ENCODE measurements at places on chromosomes 2 and 18.

- no peak for DNase-seq
- no peak overlapping the region for H3K27ac ChIP-seq
- H3K27me3 ChIP-seq = no peaks in the 10 kb centered on the region
- H3K36me3 ChIP-seq = no peaks in the 10 kb centered on the region
These were observed 11.3 kb downstream of the ZNF516 start for GRCh38 chr18:76483780-76484179.

DNA sequence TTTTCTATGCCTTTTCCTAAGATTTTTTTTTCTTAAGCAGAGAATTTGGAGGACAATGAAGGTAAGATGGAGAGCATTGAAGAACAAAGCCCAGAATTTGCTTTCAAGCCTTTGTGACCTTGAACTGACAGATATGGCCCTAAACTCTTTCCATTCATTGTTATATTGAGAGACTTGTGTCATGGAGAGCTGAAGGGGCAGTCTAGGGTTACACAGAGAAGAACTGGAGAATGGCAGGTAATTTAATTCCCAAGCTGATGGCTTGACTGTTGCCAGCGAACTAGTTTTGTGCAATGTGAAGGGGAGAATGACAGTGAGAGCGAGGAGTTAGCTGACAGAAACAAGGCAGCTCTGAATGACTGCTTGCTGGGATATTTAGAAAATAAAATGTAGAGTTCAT lies 1344.2 kb downstream of the LRP1B start:
- H3K27me3 ChIP-seq = no peaks in the 10 kb centered on the region
- no peak for DNase-seq
- no peak overlapping the region for H3K27ac ChIP-seq
- no peaks in the 10 kb centered on the region for H3K36me3 ChIP-seq

- no peaks in the 10 kb centered on the region for H3K4me1 ChIP-seq
- no peak for DNase-seq
- H3K36me3 ChIP-seq = no peaks in the 10 kb centered on the region
- H3K27me3 ChIP-seq = no peaks in the 10 kb centered on the region
- no peak overlapping the region for H3K4me3 ChIP-seq
These were observed 100.7 kb downstream of the SPIRE1 start for GRCh38 chr18:12556946-12557806.

DNA sequence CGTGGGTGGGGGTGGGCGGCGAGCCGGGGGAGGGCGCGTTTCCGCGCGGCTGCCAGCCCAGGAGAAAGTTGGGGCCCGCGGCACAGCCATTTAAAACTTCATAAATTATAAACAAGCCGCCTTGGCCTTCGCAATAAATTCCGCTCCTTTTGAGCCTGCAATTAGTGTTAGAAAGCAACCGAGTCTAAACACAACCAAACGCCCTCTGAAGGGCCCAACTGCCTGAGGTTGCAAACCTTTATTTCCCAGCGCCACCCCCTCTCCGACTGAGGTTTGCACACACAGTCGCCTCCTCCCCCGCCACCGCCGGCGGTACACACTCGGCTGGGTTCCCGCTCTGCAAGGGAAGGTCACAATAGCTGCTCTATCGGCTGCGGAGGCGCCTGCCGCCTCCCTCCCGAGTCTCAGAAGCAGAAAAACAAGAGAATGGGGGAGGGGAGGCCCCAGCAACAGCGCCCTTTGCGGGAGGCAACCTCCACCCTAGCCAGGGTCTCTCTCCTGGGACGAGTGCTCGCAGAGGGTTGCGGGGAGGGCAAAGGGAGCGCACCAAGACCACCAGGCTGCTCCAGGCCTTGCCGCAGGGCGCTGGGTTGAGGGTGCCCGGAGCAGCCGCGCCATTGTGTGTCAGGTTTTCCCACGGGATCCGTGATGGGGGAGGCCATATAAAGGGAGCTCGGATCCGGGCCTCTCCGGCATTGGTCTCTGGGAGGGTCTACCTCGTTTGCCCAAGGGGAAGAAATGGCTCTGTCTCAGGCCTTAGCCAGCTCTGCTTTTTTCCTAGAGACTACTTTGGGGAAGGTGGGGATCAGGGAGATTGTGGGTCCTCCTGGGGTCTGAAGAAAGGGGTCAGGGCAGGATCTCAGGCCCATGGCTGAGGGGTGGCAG lies 13.4 kb upstream of the HOXD1 start:
- no peaks in the 10 kb centered on the region for H3K36me3 ChIP-seq
- peaks cover 96% of the 10 kb centered on the region for H3K27me3 ChIP-seq
- H3K27ac ChIP-seq = no peak overlapping the region
- no peak overlapping the region for H3K4me3 ChIP-seq
- peaks cover 3% of the 10 kb centered on the region for H3K4me1 ChIP-seq
- DNase-seq = no peak

DNA sequence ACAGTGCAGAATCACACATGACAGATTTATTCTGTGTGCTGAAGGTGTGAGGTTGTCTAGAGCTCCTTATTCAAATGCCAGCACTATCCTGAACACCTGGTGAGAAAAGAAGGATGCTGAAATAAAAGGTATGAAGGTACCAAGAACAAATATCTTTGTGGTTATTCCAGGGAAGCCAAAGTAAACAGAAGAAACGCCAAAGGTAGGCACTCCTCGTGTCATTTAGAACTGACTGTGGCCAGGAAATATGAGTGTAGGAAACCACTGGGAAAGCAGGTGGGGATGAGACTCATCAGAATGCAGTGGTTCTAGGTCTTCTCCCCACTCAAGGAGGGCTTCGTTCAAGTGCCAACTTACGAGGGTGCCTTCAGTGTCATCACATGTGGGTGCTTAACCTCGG lies 80.8 kb downstream of the KIF5C start:
- no peaks in the 10 kb centered on the region for H3K4me1 ChIP-seq
- no peak overlapping the region for H3K4me3 ChIP-seq
- H3K36me3 ChIP-seq = peaks cover 14% of the 10 kb centered on the region
- no peak overlapping the region for H3K27ac ChIP-seq

- no peak overlapping the region for H3K27ac ChIP-seq
- no peak overlapping the region for H3K4me3 ChIP-seq
- no peaks in the 10 kb centered on the region for H3K4me1 ChIP-seq
- no peak for DNase-seq
These were observed 8.8 kb downstream of the VIL1 start for GRCh38 chr2:218427741-218428140.

GRCh38 chr2:45700407-45701013 lies 49.0 kb downstream of the PRKCE start:
- DNase-seq = no peak
- H3K36me3 ChIP-seq = no peaks in the 10 kb centered on the region
- no peak overlapping the region for H3K4me3 ChIP-seq

DNA sequence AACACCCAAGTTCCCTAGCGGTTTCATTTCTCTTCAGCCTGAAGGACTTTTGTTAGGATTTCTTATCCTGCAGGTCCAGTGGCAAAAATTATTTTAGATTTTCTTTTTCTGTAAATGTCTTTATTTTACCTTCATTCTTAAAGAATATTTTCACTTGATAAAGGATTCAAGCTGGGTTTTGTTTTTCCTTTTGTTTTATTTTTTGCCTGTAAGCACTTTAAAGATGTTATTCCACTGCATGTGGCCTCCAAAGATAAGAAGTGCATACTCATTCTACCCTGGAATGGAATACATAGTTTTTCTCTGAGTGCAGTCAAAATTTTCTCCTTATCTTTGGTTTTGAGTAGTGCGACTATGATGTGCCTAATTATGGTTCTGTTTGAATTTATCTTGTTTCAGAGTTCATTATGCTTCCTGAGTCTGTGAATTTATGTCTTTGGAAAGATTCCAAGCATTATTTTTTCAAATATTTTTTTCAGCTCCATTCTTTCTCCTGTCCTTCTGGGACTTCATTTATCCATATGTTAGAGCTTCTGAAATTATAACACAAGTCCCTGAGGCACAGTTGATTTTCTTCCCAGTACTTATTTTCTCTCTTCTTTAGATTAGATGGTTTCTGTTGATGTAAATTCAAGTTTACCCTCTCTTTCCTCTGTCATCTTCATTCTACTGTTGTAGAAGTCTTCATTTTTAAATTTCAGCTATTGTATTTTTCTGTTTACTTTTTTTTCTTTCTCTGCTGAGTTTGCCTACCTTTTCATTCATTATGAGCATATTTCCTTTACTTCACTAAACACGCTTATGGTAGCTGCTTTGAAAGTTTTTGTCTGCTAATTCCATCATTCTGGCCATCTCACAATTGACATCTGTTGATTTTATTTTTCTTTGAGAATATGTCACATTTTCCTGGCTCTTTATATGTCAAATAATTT lies 69.6 kb downstream of the MAPRE2 start:
- H3K36me3 ChIP-seq = no peaks in the 10 kb centered on the region
- H3K4me1 ChIP-seq = no peaks in the 10 kb centered on the region
- H3K4me3 ChIP-seq = no peak overlapping the region
- H3K27ac ChIP-seq = no peak overlapping the region
- no peak for DNase-seq

DNA sequence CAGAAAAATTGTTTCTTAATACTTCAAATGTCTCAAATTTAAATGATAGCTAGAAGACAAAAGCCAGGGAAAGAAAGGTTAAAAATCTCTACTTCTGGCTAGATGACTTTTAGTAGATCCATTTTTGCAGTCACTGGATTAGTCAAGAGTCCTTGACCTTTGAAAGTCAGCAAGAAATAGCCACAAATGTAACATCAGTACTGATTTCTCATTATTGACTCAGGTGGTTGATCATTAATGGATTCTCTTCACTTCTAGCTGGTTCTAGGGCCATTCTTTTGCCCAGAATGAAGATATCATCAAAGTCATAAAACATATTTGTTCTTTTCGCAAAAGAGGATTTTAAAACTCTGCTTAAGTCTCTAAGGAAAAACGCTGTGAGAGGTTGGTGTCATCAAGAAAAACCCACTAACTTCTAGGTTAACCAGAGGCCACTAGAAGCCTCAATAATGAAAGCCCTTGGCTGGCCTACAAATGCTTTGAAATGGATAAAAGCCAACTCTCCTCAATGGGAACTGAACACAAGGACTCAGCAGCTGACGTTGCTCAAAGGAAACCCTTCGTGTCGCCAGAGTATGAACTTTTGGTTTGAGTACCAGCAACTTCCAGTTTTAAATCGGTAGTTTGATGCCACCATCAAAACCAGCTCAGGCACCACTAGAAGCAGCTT lies 66.3 kb downstream of the IRS1 start:
- no peaks in the 10 kb centered on the region for H3K36me3 ChIP-seq
- DNase-seq = no peak
- H3K27ac ChIP-seq = no peak overlapping the region
- H3K27me3 ChIP-seq = no peaks in the 10 kb centered on the region
- no peak overlapping the region for H3K4me3 ChIP-seq
- H3K4me1 ChIP-seq = no peaks in the 10 kb centered on the region
